ENCODE measurements at places on chromosomes 7 and 10. TPM values are rescaled to one million over a fixed set of nuclear protein-coding genes. Genes with fewer than 3 reads are reported as not detected.

EPHA1 gene
- 9.4 TPM for total RNA-seq

VPS41 gene
- total RNA-seq: 46.1 TPM

POT1 gene
- total RNA-seq: 19.3 TPM

TRPV5 gene
- total RNA-seq: not detected

NEUROG3 gene
- total RNA-seq: not detected

PARP12 gene
- total RNA-seq: 134 TPM

TAC1 gene
- not detected for total RNA-seq

GRCh38 chr7:44373418-44373740 lies 48.0 kb upstream of the CAMK2B start:
- DNase-seq: no peak
- H3K36me3 ChIP-seq: no peaks in the 10 kb centered on the region
- peaks cover 5% of the 10 kb centered on the region for H3K27me3 ChIP-seq

- no peak for DNase-seq
- no peaks in the 10 kb centered on the region for H3K4me1 ChIP-seq
- no peak overlapping the region for H3K27ac ChIP-seq
- H3K27me3 ChIP-seq: peaks cover 7% of the 10 kb centered on the region
- no peak overlapping the region for H3K4me3 ChIP-seq
- peaks cover 11% of the 10 kb centered on the region for H3K36me3 ChIP-seq
Measured at GRCh38 chr7:139942636-139943035, 113.6 kb downstream of the TBXAS1 start.

DNA sequence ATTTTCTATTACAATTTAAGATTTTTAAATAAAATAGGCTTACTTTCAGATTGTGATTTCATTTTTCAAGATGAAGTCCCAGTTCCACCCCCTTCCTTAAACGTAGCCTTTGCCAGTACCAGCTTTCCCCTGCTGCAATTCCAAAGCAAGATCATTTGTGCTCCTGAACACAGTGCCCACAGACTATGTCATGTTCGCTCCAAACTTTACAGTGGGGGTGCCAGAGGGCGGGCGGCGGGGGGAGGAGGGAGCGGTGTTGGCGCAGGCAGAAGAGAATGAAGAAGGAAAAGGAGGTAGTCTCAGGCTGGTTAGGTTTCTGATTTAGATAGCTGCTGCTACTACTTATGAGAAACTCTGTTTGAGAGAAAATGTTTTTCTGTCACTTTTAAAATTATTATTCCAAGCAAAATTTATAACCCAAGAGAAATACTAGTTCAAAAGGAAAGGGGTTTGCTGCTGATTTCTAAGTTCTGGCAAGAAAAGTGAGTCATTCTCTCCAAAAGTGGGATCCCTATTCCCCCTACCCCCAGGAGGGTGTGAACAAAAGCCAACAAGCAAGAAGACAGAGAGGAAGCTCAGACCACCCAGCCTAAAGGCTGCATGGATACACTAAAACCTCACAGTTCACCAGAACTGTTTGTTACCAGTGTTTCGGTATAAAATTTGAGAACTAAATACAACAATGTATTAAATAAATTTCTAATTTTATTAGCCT lies 109.6 kb downstream of the SRPK2 start:
- peaks cover 6% of the 10 kb centered on the region for H3K4me1 ChIP-seq
- no peak overlapping the region for H3K4me3 ChIP-seq
- H3K27me3 ChIP-seq: no peaks in the 10 kb centered on the region
- DNase-seq: no peak
- no peaks in the 10 kb centered on the region for H3K36me3 ChIP-seq
- no peak overlapping the region for H3K27ac ChIP-seq

DNA sequence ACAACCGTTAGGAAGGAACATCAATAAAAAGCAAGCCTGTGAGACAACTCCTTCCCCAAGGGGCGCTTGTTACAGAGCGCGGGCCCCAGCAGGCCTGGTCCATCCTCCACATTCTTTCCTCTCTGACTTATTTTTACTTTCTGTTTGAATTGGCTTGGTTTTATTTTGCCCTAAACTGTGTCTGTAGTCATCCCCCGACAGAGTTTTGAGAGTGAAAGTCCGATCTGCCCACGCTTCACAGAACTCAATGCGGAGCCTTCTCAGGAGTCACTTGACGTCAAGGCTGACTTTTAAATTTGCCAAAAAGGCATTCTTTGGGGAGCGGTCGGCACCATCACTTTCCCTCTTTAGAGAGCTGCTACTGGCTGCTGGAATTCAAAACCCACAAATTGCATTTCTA lies 150.1 kb upstream of the KLF6 start:
- no peak for DNase-seq
- peaks cover 28% of the 10 kb centered on the region for H3K4me1 ChIP-seq
- H3K4me3 ChIP-seq: peak overlapping the region; percentile 93
- peak overlapping the region; percentile 99 for H3K27ac ChIP-seq

DNA sequence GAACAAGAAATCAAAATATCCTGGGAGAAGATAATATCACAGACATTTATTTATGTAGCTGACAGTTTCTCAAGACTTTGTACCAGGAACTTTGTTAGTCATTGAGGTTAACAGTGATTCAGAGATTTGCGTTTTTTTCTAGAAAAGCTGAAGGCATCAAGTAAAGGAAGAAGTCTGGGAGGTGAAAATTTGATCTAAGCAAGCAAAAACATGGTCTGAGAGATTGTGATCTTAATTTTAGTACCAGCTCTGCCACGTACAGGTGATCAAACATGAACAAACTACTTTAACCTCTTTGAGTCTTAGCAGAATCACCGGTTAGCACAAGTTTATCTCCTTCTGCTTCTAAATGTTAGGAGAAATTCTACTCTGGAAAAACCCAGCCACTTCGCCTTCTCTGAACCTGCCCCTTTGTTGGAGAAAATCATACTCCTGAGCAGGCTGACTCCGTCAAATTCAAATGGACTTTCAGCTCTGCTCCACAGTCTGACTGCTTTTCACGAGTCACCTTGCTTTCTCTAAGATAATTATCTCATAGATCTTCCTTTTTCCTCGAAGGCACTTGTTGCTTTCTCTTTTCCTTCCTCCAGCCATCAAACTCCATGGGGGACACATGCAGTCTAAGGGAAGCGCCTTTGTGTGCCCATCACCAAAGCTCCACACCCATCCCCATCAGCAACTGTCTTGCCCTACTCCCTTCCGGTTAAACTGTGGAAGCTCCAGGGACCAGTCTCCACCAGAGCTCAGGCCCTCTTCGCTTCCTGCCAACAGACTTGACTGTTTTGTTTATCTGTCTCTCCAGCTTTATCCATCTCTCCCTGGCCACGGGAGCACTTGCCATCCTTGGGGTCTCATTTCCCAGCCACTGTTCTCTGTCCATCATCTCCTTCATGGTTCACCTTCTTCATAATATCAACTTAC lies 86.3 kb downstream of the PRKCQ start:
- no peak overlapping the region for H3K27ac ChIP-seq
- peaks cover 4% of the 10 kb centered on the region for H3K36me3 ChIP-seq
- H3K27me3 ChIP-seq: no peaks in the 10 kb centered on the region
- H3K4me3 ChIP-seq: no peak overlapping the region
- peaks cover 24% of the 10 kb centered on the region for H3K4me1 ChIP-seq

- H3K27ac ChIP-seq: peak overlapping the region; percentile 100
- H3K4me1 ChIP-seq: peaks cover 35% of the 10 kb centered on the region
- H3K36me3 ChIP-seq: no peaks in the 10 kb centered on the region
Measured at GRCh38 chr7:104943502-104944343, 70.3 kb upstream of the KMT2E start.

DNA sequence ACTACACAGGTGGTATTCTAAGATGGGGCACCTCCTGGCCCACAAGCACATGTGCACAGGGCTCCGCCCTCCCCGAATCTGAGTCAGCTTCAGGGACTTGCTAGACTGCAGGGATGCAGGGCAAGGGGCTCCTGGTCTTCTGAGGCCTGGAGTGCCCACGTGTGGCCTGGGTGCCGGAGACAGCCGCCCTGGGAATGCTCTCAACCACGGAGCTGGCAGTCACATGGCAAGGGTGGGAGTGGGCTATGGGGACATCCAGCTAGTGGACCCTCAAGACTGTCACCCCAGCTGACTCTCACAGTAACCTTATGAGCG lies 42.7 kb downstream of the CFAP46 start:
- peaks cover 27% of the 10 kb centered on the region for H3K27me3 ChIP-seq
- H3K4me1 ChIP-seq: peaks cover 4% of the 10 kb centered on the region
- H3K36me3 ChIP-seq: no peaks in the 10 kb centered on the region
- no peak for DNase-seq
- H3K4me3 ChIP-seq: no peak overlapping the region
- H3K27ac ChIP-seq: no peak overlapping the region

GRCh38 chr10:79380125-79380945 lies 33.1 kb downstream of the PPIF start:
- H3K36me3 ChIP-seq: no peaks in the 10 kb centered on the region
- H3K27ac ChIP-seq: no peak overlapping the region
- DNase-seq: no peak
- H3K27me3 ChIP-seq: peaks cover 10% of the 10 kb centered on the region
- no peak overlapping the region for H3K4me3 ChIP-seq

DNA sequence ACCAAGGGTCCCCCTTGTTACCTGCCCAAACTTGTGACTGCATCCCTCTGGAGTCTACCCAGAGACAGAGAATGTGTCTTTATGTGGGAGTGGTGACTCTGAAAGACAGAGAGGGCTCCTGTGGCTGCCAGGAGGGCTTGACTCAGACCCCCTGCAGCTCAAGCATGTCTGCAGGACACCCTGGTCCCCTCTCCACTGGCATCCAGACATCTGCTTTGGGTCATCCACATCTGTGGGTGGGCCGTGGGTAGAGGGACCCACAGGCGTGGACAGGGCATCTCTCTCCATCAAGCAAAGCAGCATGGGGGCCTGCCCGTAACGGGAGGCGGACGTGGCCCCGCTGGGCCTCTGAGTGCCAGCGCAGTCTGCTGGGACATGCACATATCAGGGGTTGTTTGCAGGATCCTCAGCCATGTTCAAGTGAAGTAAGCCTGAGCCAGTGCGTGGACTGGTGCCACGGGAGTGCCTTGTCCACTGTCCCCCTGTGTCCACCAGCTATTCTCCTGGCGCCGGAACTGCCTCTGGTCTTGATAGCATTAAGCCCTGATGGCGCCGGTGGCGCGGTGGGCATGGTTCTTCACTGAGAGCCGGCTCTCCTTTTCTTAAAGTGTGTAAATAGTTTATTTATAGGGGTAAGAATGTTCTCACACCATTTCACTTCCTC lies 19.4 kb upstream of the SH2D4B start:
- H3K36me3 ChIP-seq: peaks cover 12% of the 10 kb centered on the region
- peak overlapping the region; percentile 61 for H3K27ac ChIP-seq
- H3K4me3 ChIP-seq: peak overlapping the region; percentile 74

- no peak overlapping the region for H3K4me3 ChIP-seq
- H3K36me3 ChIP-seq: no peaks in the 10 kb centered on the region
- no peaks in the 10 kb centered on the region for H3K4me1 ChIP-seq
- H3K27ac ChIP-seq: no peak overlapping the region
- peaks cover 12% of the 10 kb centered on the region for H3K27me3 ChIP-seq
Measured at GRCh38 chr10:130498934-130499333, 362.7 kb downstream of the GLRX3 start.

DNA sequence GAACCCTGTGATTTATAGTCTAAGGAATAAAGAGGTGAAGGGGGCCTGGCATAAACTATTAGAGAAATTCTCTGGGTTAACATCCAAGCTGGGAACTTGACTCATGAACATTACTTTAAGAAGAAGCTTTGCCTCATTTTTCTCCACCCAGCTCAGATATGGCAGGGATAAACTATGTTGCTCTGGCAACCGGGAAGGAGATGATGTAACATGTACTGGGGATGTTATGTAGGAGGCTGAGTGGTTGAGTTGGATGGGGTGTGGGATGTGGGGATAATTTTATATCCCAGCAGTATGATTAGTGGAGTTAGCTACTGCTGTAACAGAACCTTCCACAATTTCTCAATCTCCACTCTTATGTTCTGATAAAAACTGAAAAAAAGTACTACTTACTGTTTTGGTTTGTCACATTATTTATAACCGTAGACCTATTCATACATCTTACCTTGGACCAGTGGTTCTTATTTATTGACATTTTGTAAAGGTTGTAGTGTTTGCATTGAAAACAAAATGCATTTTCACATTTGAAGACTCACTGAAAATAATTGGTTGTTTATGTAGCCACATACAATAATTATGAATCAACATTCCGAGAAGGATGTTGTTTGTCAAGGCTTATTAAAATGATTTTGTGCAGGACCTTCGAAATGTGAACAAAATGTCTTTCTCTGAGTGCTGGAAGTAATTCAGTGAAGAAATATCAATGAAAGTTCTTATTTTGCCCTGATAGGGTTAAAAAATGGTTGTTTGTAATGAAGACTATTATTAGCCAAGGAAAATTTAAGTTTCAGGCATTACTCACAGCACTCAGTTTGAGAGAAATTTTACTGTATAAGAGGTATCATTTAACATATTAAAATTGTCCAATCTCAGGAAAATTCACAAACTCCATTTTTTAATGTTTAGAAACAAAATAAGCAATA lies 1.3 kb downstream of the OR2F2 start:
- H3K27me3 ChIP-seq: peaks cover 11% of the 10 kb centered on the region
- H3K36me3 ChIP-seq: no peaks in the 10 kb centered on the region
- H3K4me3 ChIP-seq: no peak overlapping the region
- DNase-seq: no peak
- no peaks in the 10 kb centered on the region for H3K4me1 ChIP-seq
- H3K27ac ChIP-seq: no peak overlapping the region

GRCh38 chr7:86991771-86992191 lies 67.7 kb downstream of the ELAPOR2 start:
- no peak for DNase-seq
- H3K27me3 ChIP-seq: peaks cover 13% of the 10 kb centered on the region
- no peak overlapping the region for H3K27ac ChIP-seq
- peaks cover 2% of the 10 kb centered on the region for H3K36me3 ChIP-seq

GRCh38 chr10:22821501-22821900 lies 106.4 kb upstream of the ARMC3 start:
- H3K4me1 ChIP-seq: no peaks in the 10 kb centered on the region
- no peak for DNase-seq
- H3K36me3 ChIP-seq: no peaks in the 10 kb centered on the region
- no peak overlapping the region for H3K4me3 ChIP-seq

- H3K27ac ChIP-seq: no peak overlapping the region
- DNase-seq: no peak
- H3K36me3 ChIP-seq: no peaks in the 10 kb centered on the region
- H3K4me1 ChIP-seq: peaks cover 3% of the 10 kb centered on the region
Measured at GRCh38 chr10:48462482-48463020, 142.3 kb downstream of the ARHGAP22 start.

DNA sequence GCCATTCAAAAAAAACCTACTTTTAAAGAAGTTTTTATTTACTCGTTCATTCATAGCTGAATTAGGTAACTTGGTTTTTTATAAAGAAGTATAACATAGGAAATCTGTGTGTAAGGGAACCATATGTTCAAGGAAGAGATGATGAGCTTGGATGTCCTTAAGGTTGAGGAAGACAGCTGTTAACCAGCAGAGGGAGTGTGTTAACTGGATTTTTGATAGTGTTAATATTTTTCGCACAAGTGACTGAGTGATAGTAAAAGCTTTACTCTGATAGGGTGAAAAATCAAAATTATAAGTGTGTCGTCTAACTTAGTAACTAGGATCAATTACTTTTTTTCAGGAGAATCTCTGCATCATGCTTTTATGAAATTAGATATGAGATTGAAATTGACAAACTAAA lies 134.7 kb downstream of the ARL5B start:
- H3K4me1 ChIP-seq: no peaks in the 10 kb centered on the region

DNA sequence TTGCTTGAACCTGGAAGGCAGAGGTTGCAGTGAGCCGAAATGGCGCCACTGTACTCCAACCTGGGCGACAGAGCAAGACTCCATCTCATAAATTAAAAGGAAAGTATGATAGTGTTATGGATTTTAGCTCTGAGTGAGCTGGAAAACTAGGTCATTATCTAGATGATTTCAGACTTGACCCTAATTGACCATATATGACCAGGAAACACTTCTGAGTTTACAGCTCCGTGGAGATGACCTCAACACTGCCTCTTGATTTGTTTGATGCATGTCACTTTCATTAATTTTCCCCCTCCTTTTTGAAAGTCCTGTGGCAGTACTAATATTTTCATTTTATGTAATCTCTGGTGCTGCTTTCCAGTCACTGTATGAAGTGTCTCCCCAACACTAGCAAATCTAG lies 7.8 kb upstream of the SEC61A2 start:
- H3K4me1 ChIP-seq: peaks cover 10% of the 10 kb centered on the region
- H3K4me3 ChIP-seq: no peak overlapping the region
- DNase-seq: no peak
- peak overlapping the region; percentile 99 for H3K27ac ChIP-seq
- no peaks in the 10 kb centered on the region for H3K27me3 ChIP-seq
